Mesendoderm (in vitro differentiated cells): ENCODE measurements at places on chromosomes 2 and 18.
A peak's percentile ranks its signal among the peaks of the same experiment; 100 is the strongest.

GRCh38 chr2:109255654-109256053 lies 126.6 kb downstream of the SH3RF3 start:
- no peak for DNase-seq

GRCh38 chr2:75310876-75311275 lies 111.6 kb upstream of the TACR1 start:
- no peak for DNase-seq

- DNase-seq, result peak; percentile 47
Observed at GRCh38 chr2:109415581-109416013, 198.2 kb downstream of the SEPTIN10 start.

DNA sequence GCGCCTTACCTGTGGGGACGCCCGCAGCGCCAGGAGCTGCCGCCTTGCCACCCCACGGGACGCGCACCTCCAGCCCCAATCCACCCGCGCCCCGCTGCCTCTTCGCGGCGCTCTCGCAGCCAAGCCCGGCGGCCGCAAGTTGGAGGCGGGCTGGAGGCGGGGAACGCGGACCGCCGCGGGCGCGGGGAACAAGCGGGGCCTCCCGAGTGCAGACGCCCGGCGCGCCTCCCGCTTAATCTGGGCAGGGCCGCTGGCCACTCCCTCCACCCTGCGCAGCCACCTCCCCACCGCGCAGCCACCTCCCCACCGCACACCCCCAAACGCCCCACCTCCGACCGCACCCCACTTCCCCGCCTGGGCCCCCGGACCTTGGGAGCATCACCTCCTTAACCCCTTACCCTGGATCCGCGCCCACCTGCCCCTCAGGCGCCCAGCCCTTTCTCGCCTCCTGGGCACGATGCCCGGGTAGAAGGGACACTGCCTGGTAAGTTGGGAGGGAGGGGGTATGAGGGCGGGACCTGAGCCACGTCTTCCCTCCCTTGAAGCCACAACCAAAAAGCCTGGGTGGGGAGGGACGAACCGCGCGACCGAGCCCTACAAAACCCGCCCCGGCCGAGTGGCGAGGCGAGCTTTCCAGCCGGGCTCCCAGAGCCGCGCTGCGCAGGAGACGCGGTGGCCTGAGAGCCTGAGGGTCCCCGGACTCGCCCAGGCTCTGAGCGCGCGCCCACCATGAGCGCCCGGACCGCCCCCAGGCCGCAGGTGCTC lies at the start of the genes COL4A3 and COL4A4:
Gene COL4A3, plus strand, starts transcription at position 627 of the 765 bp plus-strand sequence. Its CDS starts 103 bp downstream, at position 730.
Gene COL4A4, minus strand, starts transcription at position 208 of the 765 bp plus-strand sequence. CDS start 16,722 bp downstream, outside the sequence.
- peak; percentile 29 for DNase-seq

- DNase-seq, result peak; percentile 14
Observed at GRCh38 chr18:69680123-69680522, 267.6 kb downstream of the CD226 start.

DNA sequence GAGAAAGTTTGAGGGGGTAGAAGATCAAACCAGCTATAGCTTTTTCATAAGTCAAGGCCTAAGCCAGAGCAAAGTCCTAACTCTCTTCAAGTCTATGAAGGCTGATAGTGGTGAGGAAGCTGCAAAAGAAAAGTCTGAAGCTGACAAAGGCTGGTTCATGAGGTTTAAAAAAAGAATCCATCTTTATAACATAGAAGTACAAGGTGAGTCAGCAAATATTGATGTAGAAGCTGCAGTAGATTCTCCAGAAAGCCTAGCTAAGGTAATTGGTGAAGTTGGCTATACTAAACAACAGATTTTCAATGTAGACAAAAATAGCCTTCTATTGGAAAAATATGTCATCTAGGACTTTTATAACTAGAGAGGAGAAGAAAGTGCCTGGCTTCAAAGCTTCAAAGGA lies 141.4 kb upstream of the ZNF521 start:
- no peak for DNase-seq

- DNase-seq, result no peak
Observed at GRCh38 chr18:64073971-64074370, 74.9 kb downstream of the LINC00305 start.
